Spinal cord (tissue), 10 donors: ENCODE measurements at places on chromosomes 6 and 20. TPM values are rescaled to one million over a fixed set of nuclear protein-coding genes. Genes with fewer than 3 reads are reported as not detected.
A peak's percentile ranks its signal among the peaks of the same experiment; 100 is the strongest.

DNA sequence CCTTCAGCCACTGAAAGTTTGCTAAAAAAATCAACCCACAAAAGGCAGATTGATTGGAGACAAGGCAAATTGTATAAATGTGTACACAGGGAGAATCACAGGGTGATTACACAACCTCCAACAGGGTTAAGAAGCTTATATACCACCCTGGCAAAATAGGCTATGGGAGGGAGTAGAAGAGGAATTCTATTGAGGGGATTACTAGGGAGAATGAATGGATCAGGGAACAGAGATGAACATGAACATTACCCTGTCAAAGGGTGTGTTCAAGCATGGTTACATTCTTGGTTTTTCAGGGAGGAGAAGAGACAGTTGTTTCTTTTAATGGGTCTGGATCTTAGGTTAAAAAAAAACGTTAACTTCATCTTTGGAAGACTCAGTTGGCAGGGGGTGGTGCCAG, 5.1 kb upstream of the MRS2 start:
- no peak for DNase-seq

METTL24 gene
- total RNA-seq, result 5.8 TPM

- no peak for DNase-seq
Observed at GRCh38 chr6:31495580-31495979, 2.4 kb upstream of the MICB start.

DNA sequence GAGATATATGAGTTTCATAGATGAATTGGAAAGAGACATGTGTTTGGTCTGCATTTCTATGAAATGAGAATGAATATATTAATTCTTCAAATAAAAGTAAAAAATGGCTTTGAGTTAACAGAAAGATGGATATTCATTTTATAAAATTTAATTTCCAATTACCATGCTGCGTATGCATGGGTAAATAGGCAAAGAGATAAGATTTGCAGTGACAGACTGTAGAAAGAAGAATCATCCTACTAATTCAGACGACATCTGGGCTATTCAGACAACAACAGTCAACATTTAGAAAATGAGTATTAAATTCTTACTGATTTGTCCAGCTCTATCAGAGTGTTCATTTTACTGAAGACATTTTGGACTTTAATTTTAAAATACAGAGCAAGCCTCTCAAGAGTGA, 602.2 kb upstream of the NRSN1 start:
- no peak for DNase-seq

- DNase-seq, result no peak
Observed at GRCh38 chr6:11430036-11430435, 107.5 kb upstream of the TMEM170B start.

GRCh38 chr6:127115746-127116145, 2.7 kb upstream of the RSPO3 start:
- DNase-seq, result no peak

COX7A2 gene
- 154 TPM for total RNA-seq

GRCh38 chr20:19737025-19737424, 21.0 kb upstream of the RIN2 start:
- DNase-seq, result no peak

DNA sequence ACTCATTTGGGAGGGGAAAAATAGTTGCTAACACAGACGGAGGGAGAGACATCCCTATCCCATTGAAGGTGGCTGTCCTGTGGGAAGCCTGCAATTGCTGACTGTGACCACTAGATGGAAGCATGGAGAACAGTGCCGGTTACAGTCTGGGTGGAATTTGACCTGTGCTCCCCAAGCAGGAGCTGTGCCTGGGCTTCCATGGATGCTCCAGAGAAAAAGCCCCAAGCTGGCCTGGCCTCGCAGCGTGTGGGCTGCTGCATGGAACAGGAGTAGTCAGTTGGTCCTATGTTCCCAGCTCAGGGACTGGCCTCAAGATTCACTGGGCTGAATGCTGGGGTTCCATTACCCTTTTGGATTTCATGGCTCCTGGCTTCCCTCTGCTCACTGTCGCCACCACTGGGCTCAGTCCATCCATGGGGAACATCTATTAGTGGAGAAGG, 116.3 kb upstream of the CHD6 start:
- peak; percentile 34 for DNase-seq

DNA sequence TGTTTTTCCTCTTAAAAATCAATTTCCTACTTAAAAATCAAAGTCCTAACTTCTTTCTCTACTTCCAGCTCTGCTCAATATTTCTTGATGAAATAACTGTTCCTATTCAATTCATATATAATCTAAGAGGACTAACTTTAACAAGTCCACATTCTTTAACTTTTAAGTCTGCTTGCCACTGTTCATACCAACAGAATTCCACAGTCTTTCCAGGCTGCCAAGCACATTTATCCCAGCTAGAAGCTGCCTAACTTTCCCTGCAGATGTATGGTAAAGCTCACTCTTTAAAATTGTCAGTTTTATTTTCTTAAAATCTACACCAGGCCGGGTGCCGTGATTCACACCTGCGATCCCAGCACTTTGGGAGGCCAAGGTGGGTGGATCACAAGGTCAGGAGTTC, 11.5 kb downstream of the CALHM6 start:
- no peak for DNase-seq

- peak; percentile 81 for DNase-seq
Observed at GRCh38 chr6:7723041-7723447, 2.9 kb upstream of the BMP6 start.

DNA sequence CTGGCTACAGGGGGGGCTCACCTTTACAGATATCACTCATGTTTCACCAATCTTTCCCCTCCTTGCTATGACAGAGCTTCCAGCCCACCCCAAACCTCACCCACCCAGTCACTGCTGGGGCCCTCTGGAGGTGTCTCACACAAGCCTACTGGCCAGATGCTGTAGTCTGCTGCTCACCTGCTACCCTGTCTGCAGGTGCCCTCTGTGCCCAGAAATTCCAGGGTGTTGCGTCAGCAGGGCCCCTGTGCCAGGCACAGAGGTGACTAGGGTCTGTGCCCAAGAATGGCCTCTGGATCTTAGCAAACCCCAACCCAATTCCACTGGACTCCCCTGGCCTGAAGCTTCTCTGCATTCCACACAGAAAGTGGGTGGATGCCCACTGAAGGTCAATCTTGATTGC, 21.4 kb downstream of the UNC5CL start:
- no peak for DNase-seq

GRCh38 chr6:85412911-85413430, 36.9 kb upstream of the NT5E start:
- DNase-seq, result no peak

DNA sequence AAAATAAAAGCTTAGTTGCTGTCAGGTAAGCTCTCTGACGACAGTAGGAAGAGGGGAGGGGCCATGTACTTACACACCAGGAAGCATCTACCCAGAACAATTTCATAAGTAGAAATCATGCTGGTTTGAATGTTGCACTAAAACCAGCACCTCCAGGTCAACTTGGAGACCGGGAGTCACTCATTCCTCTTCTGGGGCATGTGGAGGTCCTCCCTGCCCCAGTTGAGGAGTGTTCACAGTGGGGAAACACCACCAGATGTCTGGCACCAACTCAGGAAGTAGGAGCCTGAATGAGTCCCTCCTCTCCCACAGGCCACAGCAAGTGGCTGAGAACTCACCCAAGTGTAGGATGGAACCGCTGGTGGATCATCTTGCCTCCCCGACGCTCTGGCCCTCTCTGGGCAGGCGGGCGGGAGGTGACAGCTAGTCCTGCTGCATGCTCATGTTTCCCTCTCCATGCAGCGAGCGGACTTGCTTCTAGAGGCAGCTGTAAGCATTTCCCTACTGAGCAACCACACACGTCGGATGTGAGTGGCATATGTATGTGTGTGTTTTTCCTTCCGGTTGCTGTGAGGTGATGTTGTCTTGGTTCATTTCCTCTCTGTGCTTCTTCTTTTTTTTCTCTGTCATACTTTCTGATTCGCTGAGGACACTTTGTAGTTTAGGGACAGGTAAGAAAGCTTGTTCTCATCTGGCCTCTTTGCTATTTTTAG, 149.5 kb upstream of the NEDD9 start:
- DNase-seq, result no peak

CRIP3 gene
- total RNA-seq, result 8.4 TPM

DNA sequence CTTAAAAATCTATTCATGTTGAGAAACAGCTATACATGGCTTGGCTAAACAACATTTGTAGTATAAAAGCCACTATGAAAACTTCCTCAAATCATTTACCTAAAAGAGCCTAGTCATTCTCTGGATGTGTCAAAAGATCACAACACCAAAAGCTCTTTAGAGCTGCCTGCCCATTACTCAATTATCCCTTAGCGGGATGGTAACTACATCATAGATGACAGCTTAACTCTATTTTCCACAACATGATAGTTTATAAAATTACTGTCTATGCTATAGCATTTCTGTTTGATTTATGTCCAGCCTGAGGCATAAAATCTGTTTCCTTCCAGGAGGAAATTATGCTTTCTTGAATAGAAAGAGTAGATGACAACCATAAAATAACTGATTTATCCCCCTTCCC, 777.6 kb upstream of the HS3ST5 start:
- no peak for DNase-seq

DNA sequence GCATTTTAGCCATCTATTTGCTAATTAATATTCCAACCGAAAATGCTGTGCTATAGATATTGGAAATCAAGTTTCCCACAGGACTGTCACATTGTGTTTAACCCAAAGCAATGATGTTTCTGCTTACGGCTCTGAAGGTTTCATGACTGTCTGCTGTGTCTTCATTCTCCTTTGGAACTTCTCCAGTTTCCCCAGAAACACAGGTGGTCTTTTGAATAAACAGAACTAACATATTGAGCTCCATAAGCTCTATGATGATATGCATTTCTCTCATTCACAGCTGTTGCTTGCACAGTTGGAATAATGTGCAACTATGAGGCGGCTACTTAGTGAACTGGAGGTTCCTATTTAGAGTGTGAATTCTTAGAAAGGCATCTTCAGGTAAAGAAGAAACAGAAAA, 266.0 kb upstream of the ID4 start:
- DNase-seq, result peak; percentile 54

GNAS-AS1 gene
- 0.30 TPM for total RNA-seq

PACSIN1 gene
- total RNA-seq, result 16.6 TPM

DNA sequence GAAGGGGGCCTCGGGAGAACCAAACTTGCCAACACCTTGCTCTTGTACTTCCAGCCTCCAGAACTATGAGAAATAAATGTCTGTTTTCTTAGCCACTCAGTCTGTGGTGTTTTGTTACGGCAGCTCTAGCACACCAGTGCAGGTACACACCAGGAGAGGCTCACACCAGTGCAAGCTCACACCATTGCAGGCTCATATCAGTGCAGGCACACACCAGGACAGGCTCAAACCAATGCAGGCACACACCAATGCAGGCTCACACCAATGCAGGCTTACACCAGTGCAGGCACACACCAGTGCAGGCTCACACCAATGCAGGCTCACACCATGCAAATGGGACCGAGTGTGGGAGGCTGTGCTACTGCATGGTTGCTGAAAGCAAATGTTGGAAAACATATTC, 4.9 kb upstream of the CTCFL start:
- DNase-seq, result no peak

PGC gene
- not detected for total RNA-seq

KCNK15 gene
- total RNA-seq, result 0.55 TPM

GRCh38 chr20:63690003-63690897, 6.2 kb upstream of the TNFRSF6B start:
- no peak for DNase-seq

RNF217 gene
- total RNA-seq, result 22.4 TPM

DNA sequence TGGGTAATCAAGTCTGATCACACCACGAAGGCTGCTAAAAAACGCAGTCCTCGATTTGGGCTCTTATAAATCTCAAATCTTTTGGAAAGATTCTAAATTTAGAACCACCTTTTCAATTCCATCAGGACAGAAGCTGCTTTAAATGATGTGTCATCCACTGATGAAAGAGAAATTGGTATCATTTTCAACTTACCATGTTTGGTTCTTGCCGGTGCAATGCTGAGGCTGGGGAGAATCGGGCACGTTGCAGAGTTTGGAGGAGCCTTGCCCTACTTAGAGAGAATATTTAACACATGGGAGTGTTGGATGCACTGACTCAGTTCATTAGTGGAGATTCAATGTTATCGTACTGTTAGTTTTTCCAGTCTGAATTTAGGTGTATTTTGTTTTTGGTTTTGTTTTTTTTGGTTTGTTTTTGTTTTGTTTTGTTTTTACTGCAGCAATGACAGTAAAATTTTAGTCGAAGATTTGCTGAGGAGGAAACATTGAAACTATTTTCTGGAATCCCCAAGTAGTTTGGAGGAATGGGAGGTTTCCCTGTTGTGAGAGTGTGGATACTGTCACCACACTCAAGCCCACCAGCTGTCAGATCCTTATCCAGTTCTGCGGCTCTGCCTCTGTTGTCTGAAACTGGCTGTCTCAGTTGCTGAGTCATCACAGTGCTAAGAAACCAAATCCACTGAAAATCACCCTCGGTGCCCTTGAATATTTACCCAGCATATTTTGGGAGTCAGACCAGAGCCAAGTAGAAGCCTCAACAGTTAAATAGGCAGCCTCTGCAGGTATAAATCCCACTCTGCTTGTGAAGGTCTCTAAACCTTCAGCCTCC, 497.0 kb downstream of the BTBD3 start:
- DNase-seq, result peak; percentile 26

DNA sequence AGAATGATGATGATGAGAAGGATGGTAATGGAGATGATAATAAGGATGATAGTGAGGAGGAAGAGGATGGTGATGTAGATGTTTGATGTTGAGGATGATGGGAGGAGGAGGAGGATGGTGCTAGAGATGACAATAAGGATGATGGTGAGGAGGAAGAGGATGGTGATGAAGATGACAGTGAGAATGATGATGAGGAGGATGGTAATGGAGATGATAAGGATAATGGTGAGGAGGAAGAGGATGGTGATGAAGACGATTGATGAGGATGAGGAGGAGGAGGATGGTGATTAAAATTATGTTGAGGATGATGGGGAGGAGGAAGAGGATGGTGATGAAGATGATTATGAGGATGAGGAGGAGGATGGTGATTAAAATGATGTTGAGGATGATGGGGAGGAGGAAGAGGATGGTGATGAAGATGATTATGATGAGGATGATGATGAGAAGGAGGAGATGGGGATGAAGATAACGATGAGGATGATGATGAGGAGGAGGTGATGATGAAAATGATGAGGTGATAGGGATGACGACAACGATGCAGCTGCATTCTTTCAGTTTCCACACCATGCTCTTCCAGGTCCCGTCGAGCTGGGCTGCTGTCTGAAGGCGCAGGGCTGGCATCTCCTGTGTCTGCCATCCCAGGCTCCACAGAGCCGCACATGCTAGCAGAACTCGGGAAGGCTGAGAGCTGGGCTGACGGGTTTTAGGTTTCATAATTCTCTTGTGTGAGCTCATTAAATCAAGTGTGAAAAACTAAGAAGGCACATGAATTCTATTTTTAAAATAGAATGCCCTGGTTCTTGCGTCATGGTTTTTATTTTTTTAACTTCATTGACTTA, 274.9 kb downstream of the SMOC2 start:
- no peak for DNase-seq

SIRPG gene
- total RNA-seq, result not detected

- DNase-seq, result no peak
Observed at GRCh38 chr20:16535277-16535676, 38.0 kb downstream of the KIF16B start.

DNA sequence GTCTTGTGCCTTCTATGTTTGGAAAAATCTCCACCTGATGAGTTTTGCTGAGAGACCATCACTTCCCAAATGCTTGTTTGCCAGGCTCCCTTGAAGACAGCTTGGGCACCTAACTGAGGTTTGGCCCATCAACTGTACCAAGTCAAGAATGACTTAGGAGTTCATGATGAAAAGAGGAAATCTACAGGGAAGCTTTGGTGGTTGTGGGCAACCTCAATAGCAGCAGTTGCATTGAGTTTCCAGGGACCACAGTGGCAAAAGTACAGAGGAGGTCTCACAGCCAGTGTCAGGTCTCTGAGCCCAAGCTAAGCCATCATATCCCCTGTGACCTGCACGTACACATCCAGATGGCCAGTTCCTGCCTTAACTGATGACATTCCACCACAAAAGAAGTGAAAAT, 49.7 kb upstream of the PHACTR1 start:
- DNase-seq, result no peak
